Epithelial cell of esophagus (primary cell): ENCODE measurements at places on chromosomes 1 and 21.

DNA sequence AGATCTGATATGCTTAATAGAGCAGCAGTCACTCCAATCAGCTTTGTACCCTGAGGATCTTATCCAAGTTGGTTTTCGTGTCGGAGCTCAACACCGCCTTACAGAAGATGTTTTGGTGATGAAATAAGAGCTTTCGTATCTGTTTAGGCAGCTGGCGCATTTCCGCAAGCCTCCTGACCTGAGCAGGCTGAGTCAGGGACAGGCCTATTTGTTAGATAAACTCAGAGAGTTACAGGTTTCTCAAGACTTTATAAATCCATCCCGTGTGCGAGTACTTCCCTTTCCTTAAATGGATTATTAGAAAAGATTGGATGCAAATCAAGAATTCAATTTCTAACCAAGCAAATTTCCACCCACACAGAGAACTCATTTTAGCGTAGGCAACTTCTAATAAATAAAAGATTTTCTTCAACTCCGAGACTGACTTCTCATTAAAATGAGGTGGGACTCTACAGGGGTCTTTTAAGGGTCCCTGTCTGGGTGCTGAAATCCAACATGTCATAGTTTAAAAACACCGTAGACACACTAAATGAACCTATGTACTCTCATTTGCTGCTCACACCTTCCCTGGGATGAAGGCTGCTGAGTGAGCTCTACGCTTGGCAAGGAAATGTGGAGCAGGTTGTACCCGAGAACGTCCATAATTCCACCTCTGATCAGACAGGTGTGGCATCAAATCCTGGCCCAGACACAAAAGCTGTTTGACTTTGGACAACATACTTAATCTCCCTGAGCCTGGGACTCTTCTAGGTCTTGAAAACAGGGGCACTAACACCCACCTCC, 106.9 kb upstream of the F3 start:
- peak; percentile 99 for DNase-seq

DNA sequence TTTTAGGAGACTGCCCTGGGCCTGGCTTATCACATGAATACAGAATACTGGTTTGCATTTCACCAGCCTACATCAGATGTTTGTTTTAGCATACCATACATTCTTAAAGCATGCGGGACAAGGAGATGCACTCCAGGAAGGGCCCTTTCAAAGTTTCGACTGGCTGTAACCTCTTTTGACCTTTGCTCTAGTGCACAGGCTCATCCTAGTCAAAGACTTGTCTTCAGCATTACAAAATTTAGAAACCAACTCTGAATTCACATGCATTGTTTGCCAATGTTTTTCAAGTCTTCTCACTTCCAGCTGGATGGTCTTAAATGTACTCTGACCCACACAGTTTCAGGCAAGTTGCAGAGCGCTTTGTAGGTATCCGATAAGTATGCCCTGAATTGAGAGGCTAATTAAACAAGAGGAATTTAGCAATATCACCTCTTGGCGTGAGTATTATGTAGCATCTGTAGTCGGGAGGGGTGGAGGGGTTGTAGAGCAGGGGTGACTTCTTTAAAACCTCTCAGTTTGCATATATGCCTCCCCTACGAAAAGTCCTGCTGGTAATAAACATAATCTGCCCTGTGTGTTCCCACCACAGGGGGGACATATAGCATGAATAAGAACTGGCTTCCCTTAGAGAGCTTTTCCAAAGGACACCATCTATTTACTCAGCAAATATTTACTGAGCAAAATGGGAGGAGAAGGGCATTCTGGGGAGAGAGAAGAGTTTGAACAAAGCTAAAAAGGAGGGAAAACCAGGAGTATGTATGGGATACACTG, 24.4 kb upstream of the AHCYL1 start:
- DNase-seq: peak; percentile 52

DNA sequence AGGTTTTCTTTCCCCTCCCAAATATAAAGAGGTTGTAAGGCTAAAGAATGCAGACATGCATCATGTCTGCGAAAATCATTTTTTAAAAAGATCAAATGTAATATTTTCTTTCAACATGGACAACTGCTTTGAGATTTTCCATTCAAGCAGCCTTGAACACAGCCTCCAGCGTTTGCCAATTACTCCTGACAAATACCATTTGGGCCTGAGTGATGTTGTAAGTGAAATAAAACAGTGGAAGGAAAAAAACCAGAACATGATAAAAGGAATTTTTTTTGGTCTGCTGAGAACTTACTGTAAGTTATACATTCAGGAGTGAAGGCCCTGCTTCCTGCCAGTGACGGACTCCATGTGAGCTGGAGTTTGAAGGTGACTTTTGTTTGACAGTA, 37.2 kb downstream of the SETD4 start:
- peak; percentile 6 for DNase-seq

GRCh38 chr1:244214009-244214967, 163.2 kb downstream of the ZBTB18 start:
- peak; percentile 24 for DNase-seq

DNA sequence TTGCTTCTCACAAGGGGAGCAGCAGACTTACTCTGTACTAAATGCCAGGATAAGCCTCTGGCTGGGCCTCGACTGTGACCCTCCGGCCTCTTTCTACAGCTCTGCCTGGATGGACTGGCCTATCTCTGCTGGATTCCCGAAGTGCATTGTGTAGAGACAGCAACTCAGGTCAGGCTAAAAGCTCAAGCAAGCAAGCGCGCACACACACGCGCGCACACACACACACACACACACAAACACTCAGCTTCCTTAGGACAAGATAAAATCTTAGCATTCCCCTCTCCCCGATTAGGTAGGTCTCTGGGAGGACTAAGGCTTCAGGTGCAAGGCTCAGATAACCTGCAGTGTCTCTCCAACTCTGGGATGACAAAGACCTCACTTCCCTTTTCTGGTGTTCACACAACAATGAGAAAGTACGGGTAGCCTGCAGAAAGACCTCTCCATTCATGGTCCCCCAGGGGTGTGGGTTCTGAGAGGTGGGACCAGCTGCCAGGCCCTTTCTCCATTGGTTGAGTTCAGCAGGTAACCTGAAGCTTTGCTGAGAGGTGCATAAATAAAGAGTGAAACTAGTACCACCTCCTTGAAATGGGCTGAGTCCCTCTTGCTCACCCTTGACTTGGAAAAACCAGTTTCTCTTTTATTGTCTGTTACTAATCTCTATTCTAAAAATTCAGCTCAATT, 155.1 kb upstream of the CAMK1G start:
- peak; percentile 96 for DNase-seq
